Left cardiac atrium (tissue), 4 donors: ENCODE measurements at places on chromosomes 6 and 20. TPM values are rescaled to one million over a fixed set of nuclear protein-coding genes. Genes with fewer than 3 reads are reported as not detected.

- no peak for DNase-seq
These were observed 80.8 kb upstream of the VSTM2L start for GRCh38 chr20:37822141-37822601.

DNA sequence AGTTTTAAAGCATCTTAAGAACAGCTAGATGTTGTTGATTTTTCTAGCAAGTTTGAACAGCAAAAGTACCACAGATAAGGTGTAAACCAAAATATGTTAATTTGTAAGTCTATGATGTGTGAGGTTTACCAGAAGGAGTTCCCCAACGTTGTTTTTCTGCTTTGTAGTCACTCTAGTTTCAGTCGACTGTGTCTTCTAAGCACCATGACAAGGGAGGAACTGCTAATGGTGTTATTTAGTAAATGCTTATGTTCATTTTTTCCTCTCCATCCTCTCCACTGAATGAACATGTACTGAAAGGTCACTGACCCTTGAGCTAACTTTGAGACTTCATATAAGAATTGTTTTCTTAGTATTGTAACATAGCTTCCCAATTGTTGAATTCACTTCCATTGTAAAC, 3.0 kb downstream of the ENPP3 start:
- DNase-seq = no peak

HLA-DRA gene
- 94.5 TPM for total RNA-seq

PHACTR1 gene
- total RNA-seq = 12.2 TPM

AMD1 gene
- 38.6 TPM for total RNA-seq
